SJSA1 (cell line): ENCODE measurements at places on chromosomes 12 and 14. TPM values are rescaled to one million over a fixed set of nuclear protein-coding genes. Genes with fewer than 3 reads are reported as not detected.

- H3K4me1 ChIP-seq = peaks cover 5% of the 10 kb centered on the region
- no peak overlapping the region for H3K27ac ChIP-seq
- DNase-seq = no peak
Measured at GRCh38 chr12:49545815-49546214, 7.0 kb downstream of the KCNH3 start.

Gene RIMBP2
- 0.16 TPM in 1 of 2 replicates, not detected in the other for total RNA-seq

GRCh38 chr12:122458105-122459035, 35.9 kb upstream of the CLIP1 start:
- no peak overlapping the region for H3K4me3 ChIP-seq
- no peaks in the 10 kb centered on the region for H3K27me3 ChIP-seq
- no peak for DNase-seq
- no peaks in the 10 kb centered on the region for H3K36me3 ChIP-seq

Gene DLGAP5
- 67.7 and 83.1 TPM in 2 replicates for total RNA-seq

Gene ZC3H10
- total RNA-seq = 3.6 and 7.3 TPM in 2 replicates

DNA sequence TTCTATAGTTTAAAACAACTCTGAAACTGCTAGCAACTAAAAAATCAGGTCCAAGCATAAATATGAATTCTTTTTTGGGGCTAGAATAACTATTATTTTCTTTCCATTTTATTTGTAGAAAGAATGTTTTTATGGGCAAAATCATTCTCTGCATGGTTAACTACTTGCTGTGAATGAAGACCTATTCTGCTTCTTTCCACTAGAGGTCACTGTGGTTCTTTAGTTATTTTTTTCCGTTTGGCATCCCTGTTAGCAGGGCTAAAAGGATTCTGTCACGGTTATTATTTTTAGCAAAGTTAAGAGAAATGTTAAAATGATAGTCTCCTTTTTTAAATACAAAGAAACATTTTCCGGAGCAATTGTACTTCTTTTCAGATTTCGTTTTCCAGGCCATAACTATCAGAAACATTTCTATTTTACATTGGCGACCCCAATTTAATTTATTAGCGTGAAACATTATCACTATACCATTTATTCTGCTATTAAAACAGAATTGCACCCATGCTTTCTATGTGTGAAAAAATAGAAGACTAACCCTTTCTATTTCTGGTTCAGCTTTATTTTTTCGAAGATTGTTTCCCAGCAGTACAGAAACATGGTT, 404.8 kb downstream of the ATP23 start:
- H3K4me3 ChIP-seq = no peak overlapping the region
- H3K27me3 ChIP-seq = no peaks in the 10 kb centered on the region
- H3K4me1 ChIP-seq = peaks cover 6% of the 10 kb centered on the region; the same call in 1 of the 2 replicates
- DNase-seq = peak; percentile 39

DNA sequence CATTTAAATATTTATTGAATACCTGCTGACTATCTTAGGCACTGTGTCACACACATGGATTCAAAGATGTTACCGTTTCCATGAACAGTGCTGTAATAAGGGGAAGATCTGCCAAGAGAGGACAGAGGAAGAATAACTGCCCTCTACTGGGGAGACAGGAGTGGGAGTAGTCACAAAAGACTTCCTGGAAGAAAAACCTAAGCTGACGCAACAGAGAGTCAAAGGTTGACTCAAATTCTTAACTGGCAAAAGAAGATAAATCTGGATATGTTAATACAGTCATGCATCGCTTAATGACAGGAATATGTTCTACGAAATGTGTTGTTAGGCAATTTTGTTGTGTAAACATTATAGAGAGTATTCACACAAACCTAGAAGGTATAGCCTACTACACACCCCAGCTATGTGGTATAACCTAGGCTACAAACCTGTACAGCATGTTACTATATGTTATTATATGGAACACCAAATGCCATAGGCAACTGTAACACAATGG, 51.5 kb downstream of the DCAF5 start:
- peaks cover 6% of the 10 kb centered on the region; the same call in 1 of the 2 replicates for H3K36me3 ChIP-seq
- H3K4me1 ChIP-seq = peaks cover 24% of the 10 kb centered on the region
- H3K4me3 ChIP-seq = no peak overlapping the region
- no peaks in the 10 kb centered on the region for H3K27me3 ChIP-seq
- peak overlapping the region; percentile 23; the same call in 1 of the 2 replicates for H3K27ac ChIP-seq

GRCh38 chr12:51591016-51591901, at the start of gene SCN8A:
Gene SCN8A, plus strand, starts transcription at chr12:51591233. Its CDS starts 71,585 bp downstream, at chr12:51662818.
- H3K4me1 ChIP-seq = peaks cover 11% of the 10 kb centered on the region; the same call in 1 of the 2 replicates
- H3K4me3 ChIP-seq = peak within 1 kb of the TSS; percentile 79
- H3K27me3 ChIP-seq = no peaks in the 10 kb centered on the region
- peak; percentile 45 for DNase-seq

DNA sequence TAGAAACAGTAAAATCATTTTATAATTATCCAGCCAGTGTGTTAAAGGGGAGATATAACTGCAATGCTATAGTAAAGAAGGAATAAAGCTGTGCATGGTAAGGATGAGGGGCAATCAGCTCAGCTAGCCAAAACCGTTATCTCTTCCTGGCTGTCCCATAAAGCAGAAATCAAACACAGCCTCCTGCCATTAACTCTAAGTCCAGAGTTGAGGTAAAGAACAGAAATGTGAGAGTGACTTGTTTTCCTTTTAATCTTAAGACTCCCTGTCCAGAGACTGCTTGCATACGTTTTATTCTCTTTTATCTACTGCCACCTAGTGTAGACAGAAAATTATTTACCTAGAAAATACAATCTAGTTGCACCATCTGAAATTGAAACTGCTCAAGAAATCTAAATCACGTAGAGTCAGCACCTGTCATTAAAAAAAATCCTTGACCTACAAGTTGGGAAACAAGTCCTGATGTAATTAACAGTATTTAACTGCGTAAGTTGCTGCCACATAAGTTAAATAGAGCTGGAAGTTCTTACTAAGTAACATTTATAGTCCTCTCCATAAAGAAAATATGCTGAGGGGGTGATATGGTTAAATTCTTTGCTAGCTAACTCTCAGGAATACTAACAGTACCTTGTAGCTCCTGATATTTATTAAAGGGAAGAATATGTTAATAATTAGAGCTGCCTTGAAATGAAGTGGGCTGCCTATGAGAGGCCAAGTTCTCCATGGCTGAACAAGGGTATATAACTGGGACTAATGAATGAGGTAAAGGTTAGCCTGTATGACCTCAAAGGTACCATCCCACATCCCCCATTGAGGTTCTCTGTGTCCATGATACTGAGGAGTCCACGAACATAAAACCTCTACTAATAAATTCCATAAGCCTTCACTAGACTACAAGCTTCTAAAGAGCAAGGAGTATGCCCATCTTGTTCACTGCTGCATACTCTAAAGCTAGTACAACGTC, 62.7 kb downstream of the GALNT4 start:
- H3K4me1 ChIP-seq = peaks cover 6% of the 10 kb centered on the region; the same call in 1 of the 2 replicates
- no peak overlapping the region for H3K27ac ChIP-seq
- H3K27me3 ChIP-seq = no peaks in the 10 kb centered on the region
- no peak overlapping the region for H3K4me3 ChIP-seq

DNA sequence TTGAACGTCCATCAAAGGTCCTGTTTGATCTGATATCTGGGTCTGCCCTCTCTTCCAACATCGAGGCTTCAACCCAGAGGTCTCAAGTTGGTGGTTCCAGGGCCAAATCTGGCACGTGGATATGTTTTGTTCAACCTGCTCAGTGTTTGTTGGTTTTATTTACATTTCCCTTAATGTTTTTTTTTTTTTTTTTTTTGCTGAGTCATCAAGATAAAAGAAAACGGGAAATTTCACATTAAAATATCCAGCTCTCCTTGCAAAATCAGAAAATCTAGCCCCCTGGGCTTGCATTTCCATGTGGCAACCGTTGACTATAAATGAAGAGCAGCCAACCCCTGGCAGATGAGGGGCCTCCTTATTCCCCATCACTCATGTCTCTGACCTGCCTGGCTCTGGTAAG, 765.6 kb upstream of the TBX3 start:
- DNase-seq = no peak
- no peaks in the 10 kb centered on the region for H3K36me3 ChIP-seq
- H3K27ac ChIP-seq = no peak overlapping the region
- H3K27me3 ChIP-seq = no peaks in the 10 kb centered on the region
- no peak overlapping the region for H3K4me3 ChIP-seq

DNA sequence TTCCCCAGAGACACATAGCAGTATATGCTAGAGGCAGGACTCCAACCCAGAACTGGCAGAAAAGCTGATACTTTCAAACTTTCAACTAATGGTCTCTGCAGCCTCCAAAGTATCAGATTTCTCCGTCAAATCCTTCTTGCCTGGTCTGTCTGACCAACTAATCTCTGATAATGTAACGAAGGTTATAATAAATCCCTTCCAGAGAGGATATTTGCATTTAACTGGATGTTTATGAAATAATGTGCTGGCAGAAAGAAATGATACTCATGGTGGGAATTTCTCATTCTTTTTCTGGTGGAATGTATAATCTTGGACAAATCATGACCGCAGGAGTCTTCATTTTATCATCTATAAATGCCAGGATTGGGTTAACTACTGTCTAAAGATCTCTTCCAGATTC, 860.3 kb downstream of the DIO2 start:
- no peak overlapping the region for H3K4me3 ChIP-seq
- no peak for DNase-seq
- H3K4me1 ChIP-seq = no peaks in the 10 kb centered on the region
- H3K27ac ChIP-seq = no peak overlapping the region
- no peaks in the 10 kb centered on the region for H3K36me3 ChIP-seq
- no peaks in the 10 kb centered on the region for H3K27me3 ChIP-seq

Gene ARG2
- 4.9 and 7.4 TPM in 2 replicates for total RNA-seq

GRCh38 chr14:27605282-27605681, 1007.4 kb upstream of the NOVA1 start:
- H3K36me3 ChIP-seq = no peaks in the 10 kb centered on the region
- no peak overlapping the region for H3K4me3 ChIP-seq
- H3K27ac ChIP-seq = no peak overlapping the region
- H3K27me3 ChIP-seq = no peaks in the 10 kb centered on the region
- no peak for DNase-seq

GRCh38 chr14:105456736-105457617, 17.6 kb upstream of the CRIP2 start:
- H3K4me3 ChIP-seq = no peak overlapping the region
- no peaks in the 10 kb centered on the region for H3K4me1 ChIP-seq
- DNase-seq = no peak
- no peak overlapping the region for H3K27ac ChIP-seq
- H3K27me3 ChIP-seq = no peaks in the 10 kb centered on the region
- peaks cover 33% of the 10 kb centered on the region for H3K36me3 ChIP-seq

Gene GPR65
- 1.9 and 2.2 TPM in 2 replicates for total RNA-seq

Gene WNT1
- not detected in 2 replicates for total RNA-seq

GRCh38 chr12:6914246-6914946, at the start of gene ENO2:
Gene ENO2, plus strand, starts transcription at chr12:6914580. Its CDS starts 1,253 bp downstream, at chr12:6915833.
- H3K4me3 ChIP-seq = peak within 1 kb of the TSS; percentile 46
- no peak for DNase-seq
- no peak within 1 kb of the TSS for H3K27ac ChIP-seq
- no peaks in the 10 kb centered on the region for H3K27me3 ChIP-seq

Gene KRT6C
- not detected in 2 replicates for total RNA-seq

DNA sequence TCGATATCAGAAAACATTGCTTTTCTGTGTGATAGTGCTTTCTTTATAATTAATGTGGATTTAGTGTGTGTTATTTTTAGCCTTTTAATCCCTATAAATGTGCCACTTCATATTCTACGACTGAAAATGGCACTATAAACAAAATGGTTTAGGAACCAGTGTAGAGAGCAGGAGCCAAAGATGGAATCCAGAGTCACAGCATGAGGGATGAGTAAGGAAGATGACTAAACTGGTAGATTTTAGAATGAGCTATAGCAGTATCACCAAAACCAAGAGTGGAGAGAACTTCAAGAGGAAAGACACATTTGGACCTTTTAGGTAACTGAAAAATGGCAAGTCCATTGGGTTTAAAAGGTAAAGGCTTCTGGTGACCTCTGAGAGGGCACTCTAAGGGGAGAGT, 887.2 kb downstream of the NRXN3 start:
- H3K27me3 ChIP-seq = 0 out of 2 replicates have a peak, but pooled peaks cover 3% of the 10 kb centered on the region
- H3K4me1 ChIP-seq = peaks cover 11% of the 10 kb centered on the region
- H3K36me3 ChIP-seq = no peaks in the 10 kb centered on the region
- H3K4me3 ChIP-seq = no peak overlapping the region

GRCh38 chr12:125269276-125269675, 204.0 kb downstream of the AACS start:
- H3K27ac ChIP-seq = no peak overlapping the region
- no peak for DNase-seq
- no peaks in the 10 kb centered on the region for H3K36me3 ChIP-seq
- H3K4me1 ChIP-seq = no peaks in the 10 kb centered on the region

Gene RNASE7
- not detected in 2 replicates for total RNA-seq

DNA sequence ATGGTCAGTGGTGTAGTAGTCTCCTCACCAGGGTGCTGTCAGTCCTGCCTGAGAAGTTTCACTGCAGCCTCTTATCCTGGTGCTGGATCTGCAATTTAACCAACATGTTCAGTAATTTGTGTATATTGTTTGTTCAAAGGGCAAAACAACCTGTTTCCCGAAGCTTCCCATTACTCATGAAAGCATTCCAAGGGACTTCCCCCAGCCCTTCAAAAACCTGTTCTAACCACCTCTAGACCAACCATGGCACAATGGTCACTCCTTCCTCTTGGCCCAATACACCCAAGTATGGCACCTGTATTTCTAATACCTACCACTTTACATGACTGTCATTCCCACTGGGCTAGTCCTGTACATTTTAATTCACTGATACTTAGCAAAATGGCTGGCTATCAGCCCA, 12.1 kb downstream of the CKAP4 start:
- H3K4me1 ChIP-seq = no peaks in the 10 kb centered on the region; the same call in 1 of the 2 replicates
- peaks cover 46% of the 10 kb centered on the region for H3K36me3 ChIP-seq
- no peak overlapping the region for H3K27ac ChIP-seq
- H3K27me3 ChIP-seq = no peaks in the 10 kb centered on the region
- DNase-seq = no peak
- H3K4me3 ChIP-seq = no peak overlapping the region

DNA sequence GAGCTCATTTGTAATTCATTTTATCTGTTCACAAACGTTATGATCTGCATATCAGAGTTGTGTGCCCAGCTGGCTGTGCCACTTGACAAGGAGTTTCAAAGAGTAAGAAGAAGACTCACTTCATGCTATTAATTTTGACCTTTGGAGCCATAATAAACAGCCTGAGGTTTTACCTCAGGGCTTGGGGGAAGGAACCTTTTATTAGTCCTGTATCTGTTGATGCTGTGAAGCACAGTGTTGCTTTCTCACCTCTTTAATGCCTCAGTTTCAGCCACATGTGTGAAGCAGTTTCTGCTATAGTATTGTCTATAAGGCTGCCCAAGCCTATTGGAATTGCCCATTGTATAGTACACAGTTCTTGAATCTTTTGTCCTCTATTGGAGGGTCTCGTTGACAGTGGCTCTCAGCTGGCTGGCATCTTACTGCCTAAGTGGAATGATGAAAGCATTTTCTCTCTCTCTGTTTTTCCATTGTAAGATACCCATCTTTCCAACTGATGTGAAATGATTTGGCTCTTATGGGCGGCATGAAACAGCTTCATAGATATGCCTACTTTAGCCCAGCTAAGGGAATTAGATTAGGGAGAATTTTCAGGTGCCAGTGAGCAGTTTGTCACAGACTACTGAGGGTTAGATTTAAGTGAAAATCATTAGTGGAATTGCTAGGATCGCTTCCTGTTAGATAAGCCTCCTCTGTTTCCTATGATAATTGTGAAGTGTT, 34.7 kb downstream of the GPATCH2L start:
- H3K27me3 ChIP-seq = no peaks in the 10 kb centered on the region
- no peak overlapping the region for H3K4me3 ChIP-seq
- no peaks in the 10 kb centered on the region for H3K4me1 ChIP-seq
